ENCODE measurements at places on chromosomes 3 and 15.

GRCh38 chr3:127903611-127904375 is 11.2 kb upstream of the KBTBD12 start:
- no peak for DNase-seq

DNA sequence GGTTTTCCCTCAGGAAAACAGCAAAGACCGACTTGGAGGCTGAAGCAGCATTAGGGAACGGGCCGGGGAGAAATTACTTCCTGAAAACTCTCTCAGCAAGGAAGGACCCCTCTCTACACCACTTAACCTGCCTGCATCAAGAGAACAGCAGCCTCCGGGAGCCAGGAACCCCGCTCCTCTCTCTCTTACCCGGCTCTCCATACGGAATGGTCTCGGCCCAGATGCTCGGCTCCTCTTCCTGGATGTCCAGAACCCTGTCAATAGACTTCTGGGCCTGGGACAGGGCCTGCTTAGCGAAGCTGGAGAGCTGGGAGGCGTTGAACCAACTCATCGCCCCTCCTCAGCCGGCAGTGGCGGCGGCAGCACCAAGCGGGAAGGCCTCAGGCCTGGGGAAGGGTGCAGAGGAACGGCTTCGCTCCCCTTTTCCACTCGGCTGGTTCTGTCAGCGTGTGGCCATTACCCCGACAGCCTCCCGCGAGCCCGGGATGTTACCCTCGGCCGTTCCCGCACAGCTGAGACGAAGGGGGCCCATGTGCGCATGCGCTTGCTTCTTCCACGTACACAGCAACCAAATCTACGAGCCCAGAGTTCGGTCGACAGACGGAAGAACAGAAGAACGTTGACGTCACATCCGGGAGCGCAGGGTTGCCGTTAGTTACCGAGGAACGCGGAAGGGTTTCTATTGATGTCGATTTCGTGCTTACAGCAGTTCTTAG is at the start of gene TMF1:
Gene TMF1, minus strand, starts transcription at position 578 of the 716 bp plus-strand sequence. Its CDS starts 247 bp downstream, at position 331.
- peak; percentile 98 for DNase-seq

GRCh38 chr3:146128939-146129338 is 32.0 kb downstream of the PLOD2 start:
- DNase-seq = no peak

- DNase-seq = no peak
Measured at GRCh38 chr3:11619946-11620652, 23.6 kb downstream of the VGLL4 start.

GRCh38 chr15:48569591-48570302 is 75.8 kb downstream of the FBN1 start:
- no peak for DNase-seq

DNA sequence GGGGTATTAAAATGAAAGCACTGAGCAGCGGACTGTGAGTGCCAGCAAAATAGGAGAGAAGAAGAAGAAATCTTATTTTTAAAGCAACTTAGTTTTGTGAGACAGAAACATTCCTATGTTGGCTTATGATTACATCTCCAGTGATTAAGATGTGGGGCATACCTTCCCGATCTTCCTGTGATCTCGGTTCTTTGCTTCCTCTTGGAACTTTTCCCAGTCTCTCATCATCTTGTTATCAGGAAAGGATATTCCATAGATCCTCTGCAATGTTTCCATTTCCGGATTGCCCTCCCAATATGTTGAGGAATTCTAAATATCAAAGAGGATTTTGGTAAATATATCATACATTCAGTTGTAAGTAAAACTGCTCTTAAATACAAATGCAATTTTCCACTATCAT is 22.2 kb downstream of the TARS3 start:
- DNase-seq = no peak

- DNase-seq = no peak
Measured at GRCh38 chr3:138284079-138284478, 45.6 kb downstream of the NME9 start.

DNA sequence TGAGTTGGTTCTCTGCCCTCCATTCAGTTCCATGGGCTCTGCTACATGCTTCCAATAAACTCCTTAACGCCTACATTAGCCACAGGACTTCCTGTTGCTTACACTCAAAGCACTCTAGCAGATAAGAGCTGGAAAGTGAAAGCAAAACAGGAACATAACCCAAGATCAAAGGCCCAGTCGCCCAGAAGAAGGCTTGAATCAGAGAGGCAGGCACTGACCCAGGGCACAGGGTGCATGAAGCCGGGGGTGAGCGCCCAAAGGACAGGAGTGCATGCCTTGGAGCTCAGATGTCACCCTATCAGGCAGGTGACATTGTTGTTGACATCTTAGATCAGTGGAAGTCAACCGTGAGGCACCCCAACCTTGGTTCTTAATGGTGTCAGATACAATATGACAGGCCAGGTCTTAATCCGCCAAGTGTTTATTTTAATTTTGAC is 235.1 kb downstream of the UACA start:
- DNase-seq = peak; percentile 83

DNA sequence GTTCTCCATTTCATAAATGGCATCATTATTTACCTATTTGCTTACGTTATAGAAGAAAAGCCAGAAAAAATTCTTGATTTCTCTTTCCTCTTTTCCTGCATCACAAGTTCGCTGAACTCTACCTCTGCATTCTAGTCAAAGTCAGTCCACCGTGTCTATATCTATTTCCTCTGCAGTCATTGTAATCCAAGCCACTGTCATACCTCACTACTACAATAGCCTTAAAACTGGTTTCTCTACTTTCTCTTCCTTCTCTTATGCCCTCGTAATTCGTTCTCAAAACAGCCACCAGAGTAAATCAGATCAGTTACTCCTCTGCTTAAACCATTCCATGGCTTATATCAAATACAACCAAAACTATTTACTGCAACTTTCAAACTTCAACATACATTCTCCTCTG is 13.4 kb upstream of the FAM81A start:
- no peak for DNase-seq

DNA sequence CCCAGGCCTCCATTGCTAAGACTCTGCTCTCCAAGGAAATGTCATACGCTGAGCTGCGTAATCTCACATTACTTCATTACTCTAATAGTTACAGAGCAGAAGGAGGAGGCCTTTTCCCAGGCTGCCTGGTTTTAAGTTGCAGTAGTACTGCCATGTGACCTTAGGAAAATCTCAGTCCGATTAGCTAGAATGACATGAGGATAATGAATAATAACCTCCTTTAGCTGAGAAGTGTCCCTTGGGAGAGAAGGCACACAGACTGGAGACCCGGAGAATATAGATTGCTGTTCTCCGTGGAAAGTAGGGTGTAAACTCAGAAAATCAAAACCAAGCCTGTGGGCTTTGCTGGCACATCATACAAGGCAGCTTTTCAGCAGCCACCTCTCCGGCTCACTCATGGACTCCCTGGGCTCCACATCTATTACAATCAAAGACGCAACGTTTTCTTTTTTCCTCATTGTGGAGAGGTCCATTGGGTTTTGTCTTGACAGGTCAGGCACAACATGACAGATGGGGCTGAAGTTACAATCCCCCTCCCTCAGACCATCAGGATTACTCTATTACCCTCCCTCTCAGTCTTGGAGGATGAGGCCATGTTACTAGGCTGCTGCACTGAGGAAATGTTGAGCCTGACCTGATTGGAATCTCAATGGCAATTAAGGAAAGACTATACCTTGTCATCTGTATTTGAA is 134.8 kb upstream of the MB21D2 start:
- DNase-seq = no peak

- peak; percentile 47 for DNase-seq
Measured at GRCh38 chr3:180278583-180279188, 241.9 kb upstream of the PEX5L start.

- DNase-seq = peak; percentile 21
Measured at GRCh38 chr3:79052054-79052681, 715.6 kb downstream of the ROBO1 start.

DNA sequence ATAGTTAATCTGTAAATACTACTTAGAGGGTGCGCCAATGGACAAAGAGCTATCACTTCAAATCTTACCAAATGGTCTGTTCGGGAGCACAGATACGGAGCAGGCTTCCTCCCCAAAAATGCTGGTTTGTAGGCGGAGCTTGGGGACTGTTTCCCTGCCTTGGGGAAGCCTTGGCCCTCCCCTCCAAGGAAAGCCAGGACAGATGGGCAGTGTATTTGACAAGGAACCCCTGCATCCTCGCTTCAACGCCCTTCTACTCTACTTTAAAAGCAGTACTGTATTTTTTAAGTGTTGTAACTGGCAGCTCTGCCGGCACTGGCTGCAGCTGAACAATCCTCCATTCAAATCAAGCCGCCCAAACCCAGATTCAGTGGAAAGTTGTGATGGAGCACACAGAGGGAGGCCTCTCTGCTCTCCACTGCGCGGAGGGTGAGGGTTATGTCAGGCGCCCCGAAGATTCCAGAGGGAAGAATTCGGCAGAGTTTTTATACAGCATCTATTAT is 83.1 kb upstream of the FNDC3B start:
- DNase-seq = no peak

DNA sequence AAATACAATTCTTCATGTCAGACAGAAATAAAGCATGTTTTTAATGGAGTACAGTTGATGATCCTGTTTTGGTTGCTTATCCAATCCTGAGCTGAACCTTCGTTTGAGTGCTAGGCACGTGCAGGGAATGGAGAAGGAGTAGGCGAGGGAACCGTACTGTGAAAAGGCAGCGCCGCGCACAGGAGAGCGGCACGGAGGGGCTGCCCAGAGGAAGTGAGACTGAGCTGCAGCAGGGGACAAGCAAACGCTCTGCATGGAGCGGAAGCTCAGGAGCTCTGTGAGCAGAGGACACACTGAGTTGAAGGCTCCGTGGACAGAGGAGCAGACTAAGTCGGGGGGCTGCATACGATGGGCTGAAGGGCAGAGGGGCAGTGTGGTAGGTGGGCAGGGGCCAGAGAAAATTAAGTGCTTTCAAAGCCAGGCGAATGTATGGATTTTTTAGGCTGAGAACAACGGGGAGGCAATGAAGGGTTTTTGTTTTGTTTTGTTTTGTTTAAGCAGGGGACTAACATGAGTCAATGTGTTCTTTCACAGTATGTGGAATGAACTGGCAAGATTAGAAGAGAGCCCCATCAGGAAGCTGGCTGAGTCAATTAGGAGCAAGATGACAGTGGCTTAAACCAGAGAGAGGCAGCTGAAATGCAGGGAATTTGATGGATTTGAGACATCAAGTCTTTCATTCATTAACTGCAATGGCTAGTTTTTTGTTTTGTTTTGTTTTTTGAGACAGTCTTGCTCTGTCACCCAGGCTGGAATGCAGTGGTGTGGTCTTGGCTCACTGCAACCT is 23.8 kb upstream of the TM2D3 start:
- DNase-seq = no peak

- DNase-seq = no peak
Measured at GRCh38 chr3:36060950-36061349, 319.4 kb upstream of the STAC start.

- DNase-seq = no peak
Measured at GRCh38 chr3:12585970-12586369, 29.1 kb downstream of the MKRN2 start.

GRCh38 chr3:172698631-172699030 is 12.2 kb downstream of the NCEH1 start:
- no peak for DNase-seq

GRCh38 chr3:186381424-186382216 is 19.6 kb upstream of the DGKG start:
- DNase-seq = no peak

DNA sequence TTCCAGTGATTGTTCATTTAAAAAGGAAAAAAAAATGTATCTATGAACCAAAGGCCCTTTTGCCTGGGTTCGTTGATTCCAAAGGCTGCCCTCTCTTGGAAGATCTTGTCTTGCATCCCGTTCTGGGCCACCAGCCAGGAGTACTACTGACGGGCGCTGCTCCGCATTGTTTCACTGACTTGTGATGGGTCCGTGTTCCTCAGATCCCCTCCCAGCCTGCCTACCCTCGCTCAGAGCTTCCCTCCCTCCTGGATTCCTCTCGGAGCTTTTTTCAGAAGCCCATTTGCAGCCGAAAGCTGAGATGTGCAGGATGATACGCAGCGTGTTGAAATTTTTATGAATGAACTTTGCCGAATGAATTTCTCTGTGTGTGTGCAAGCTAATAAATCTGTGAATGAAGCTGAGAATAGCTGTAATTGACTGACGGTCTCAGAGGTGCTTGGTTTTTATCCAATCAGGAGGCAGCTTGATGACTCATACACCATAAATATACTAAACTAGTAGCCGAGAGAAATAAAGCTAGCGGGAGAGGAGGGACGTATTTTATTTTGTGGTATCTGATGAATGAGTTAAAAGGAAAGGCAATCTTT is at the start of gene SHC4:
Gene SHC4, minus strand, starts transcription at position 396 of the 590 bp plus-strand sequence. CDS start 904 bp downstream, outside the sequence.
- no peak for DNase-seq

DNA sequence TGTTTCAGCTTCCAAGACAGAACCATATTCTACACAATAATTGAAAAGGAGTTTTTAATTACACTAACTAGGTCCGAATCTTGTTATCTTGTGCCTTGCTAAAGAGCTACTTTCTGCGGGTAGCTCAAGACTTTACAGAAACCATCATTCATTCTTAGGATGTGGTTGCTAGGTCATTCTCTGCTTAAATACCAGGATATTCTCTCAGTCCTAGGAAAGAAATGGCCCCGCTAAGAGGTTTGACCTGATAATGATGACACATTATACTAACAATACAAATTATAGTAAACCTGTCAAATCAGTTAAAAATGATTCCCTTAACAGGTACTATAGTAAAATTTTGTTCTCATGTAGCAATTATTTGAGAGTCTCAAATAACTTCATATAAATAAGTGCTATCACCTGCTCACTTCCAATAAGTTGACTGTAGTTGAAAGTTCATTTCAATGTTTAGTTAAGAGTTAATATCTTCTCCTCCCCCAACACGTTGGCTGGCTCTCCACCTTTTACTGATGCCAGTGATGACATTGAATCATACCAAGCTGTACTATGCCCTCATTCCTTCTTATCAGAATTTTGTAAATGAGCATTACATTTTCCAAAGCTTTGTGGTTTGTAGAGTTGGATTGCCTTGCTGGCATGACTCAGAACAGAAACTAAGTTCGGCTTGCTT is 3.6 kb upstream of the C3orf85 start:
- no peak for DNase-seq

DNA sequence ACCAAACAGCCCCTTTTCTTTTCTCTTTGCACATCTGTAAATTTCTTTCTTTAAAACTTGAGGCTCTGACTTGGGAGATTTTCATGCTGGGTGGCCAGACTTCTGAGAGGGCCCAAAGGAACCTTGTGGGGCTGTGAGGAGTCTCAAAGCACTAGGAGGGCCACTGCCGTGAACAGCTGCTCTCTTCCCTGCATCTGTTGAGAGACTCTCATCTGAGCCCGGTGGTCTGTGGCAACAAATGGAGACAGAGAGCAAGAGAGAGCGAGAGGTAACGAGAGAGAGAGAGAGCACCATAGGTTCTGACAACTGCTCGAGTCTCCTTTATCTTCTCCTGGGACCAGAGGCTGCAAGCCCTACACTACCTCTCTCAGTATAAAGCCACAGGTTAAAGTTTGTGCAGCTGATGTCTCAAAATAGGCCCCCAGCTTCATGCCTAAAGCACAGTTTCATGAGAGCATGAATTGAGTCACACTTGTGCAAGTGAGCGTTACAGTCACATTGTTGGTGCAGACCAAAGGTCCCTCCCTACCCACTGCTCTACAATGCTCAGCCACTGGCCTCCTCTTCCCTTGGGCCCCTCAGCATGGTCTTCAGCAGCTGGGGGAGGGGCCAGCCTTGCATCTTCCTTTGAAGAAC is 60.7 kb downstream of the ZNF621 start:
- no peak for DNase-seq

GRCh38 chr15:42145546-42146455 is 10.6 kb downstream of the PLA2G4F start:
- DNase-seq = no peak

- DNase-seq = no peak
Measured at GRCh38 chr3:113873293-113873692, 34.7 kb downstream of the GRAMD1C start.

- no peak for DNase-seq
Measured at GRCh38 chr3:127497676-127498075, 92.9 kb downstream of the TPRA1 start.

- peak; percentile 25 for DNase-seq
Measured at GRCh38 chr15:40471105-40471807, 472 bp downstream of the CHST14 start.

Measured in OCI-LY7 (cell line).